ENCODE measurements at places on chromosomes 12 and 14.

GRCh38 chr12:119479121-119479561 lies 114.4 kb upstream of the TMEM233 start:
- no peak for DNase-seq

GRCh38 chr12:113934946-113935345 lies 31.2 kb downstream of the RBM19 start:
- DNase-seq = no peak

GRCh38 chr14:53855574-53855973 lies 101.1 kb downstream of the BMP4 start:
- DNase-seq = no peak

- no peak for DNase-seq
These were observed 9.0 kb upstream of the FKBP11 start for GRCh38 chr12:48934312-48934706.

DNA sequence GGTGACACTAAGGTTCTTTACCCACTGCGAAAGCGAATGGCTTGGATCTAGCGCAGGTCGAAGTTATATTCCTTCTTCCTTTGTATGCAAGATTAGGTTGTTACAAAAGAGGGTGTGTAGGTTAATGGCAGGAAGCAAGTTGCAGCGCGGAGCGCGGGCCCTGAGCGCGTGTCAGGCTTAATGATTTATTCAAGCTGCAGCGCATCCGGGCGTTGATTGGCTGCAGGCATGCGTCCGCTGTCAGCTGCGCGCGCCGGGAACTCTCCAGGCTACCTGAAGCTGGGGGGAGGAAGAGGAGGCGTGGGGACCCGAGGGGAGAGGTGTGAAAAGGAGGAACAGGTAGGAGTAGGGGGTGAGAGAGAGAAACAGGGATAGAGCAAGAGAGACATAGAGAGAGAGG lies 7.4 kb downstream of the ASCL1 start:
- peak; percentile 93 for DNase-seq

GRCh38 chr12:62530596-62530995 lies 64.0 kb downstream of the MON2 start:
- DNase-seq = no peak

- no peak for DNase-seq
These were observed 28.2 kb upstream of the PTGR2 start for GRCh38 chr14:73823339-73823885.

GRCh38 chr12:47377414-47378221 lies 297.9 kb upstream of the AMIGO2 start:
- DNase-seq = no peak

GRCh38 chr12:570921-571794 lies 92.1 kb downstream of the NINJ2 start:
- DNase-seq = no peak

GRCh38 chr14:104582005-104582404 lies 2.4 kb downstream of the C14orf180 start:
- DNase-seq = no peak

DNA sequence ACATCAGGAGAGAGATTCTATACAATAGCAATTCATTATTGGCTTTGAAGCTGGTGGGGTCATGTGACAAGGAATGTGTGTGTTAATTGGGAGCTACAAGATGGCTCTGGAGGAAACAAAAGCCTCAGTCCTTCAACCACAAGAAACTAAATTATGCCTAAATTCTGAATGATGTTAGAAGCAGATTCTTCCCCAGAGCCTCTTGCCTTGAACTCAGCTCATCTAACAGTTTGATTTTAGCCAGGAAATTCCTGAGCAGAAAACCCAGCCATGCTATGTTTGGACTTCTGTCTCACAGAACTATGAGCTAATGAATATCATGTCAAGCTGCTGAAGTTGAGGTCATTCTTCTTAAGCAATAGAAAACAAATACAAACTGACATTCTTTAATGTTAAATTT lies 274.7 kb downstream of the SLC6A15 start:
- DNase-seq = no peak

DNA sequence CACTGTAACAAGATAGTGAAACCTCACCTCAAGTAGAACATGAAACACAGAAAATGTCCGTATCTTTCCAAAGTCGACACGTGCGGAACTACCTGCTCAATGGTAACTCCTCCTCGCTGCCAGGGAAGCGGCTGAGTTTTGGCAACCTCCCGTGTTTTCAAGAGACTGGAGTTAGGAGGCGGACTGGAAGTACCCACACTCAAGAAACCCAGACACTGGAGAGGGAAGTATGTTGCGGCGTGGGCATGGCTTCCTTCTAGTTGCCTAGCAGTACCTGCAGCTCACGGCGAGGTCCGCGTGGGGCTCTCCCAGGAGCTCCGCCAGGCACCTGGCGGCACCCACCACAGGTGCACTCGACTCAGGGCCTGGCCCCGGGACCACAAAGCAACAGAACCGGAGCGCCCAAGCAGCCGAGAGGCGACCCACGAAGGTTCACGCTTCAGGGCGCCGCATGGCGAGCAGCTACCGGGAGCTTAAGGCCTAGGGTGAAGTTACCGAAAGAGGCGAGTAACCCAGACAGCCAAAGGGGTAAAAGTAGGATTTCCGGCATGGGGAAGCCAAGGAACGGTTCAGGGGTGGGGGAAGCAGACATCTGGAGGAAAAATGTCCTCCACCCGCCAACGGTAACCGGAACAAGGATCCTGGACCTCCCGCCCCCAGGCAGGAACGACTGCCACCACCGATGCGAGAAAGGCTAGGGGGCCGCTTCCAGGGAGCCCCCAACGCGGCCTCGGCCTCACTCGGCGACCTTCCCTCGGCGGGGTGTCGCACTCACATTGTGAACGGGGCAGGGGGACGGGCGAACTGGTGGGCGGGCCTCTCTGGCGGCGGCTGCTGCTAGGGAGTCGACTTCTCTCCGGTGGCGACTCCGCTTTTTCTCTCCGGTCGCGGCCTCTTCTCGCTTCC lies 608 bp downstream of the PTGES3 start:
- DNase-seq = no peak

Data from NCI-H1417 treated with DMSO at 0.1 percent for 48 hours (cell line).